ENCODE measurements at places on chromosomes 5 and 9. TPM values are rescaled to one million over a fixed set of nuclear protein-coding genes. Genes with fewer than 3 reads are reported as not detected.

- H3K4me1 ChIP-seq: peaks cover 61% of the 10 kb centered on the region
- H3K27me3 ChIP-seq: peaks cover 7% of the 10 kb centered on the region
These were observed 147.8 kb downstream of the AOPEP start for GRCh38 chr9:94874316-94874715.

DNA sequence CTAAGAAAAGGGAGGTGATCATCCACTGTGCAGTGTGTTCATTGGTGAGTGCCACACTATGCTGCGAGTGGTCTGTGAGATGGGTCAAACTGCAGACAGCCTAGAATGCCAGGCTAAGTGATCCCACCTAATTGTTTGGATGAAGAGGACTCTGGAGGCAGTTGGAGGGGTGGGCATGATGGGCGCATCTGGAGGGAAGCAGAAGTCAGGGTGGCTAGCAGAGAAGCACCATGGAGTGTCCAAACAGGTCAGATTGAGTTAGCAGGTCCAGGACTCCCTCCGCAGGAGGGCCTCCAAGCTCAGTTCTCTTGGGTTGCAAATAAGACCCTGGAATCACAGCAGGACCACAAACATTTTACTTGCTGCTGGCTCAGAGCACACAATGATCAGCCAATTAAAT is 19.9 kb upstream of the ANGPTL2 start:
- peaks cover 2% of the 10 kb centered on the region for H3K36me3 ChIP-seq
- H3K4me3 ChIP-seq: no peak overlapping the region
- DNase-seq: no peak
- H3K4me1 ChIP-seq: no peaks in the 10 kb centered on the region

INSL6 gene
- not detected for total RNA-seq

- DNase-seq: peak; percentile 64
- peak overlapping the region; percentile 88 for H3K4me3 ChIP-seq
- H3K4me1 ChIP-seq: peaks cover 64% of the 10 kb centered on the region
- H3K27me3 ChIP-seq: no peaks in the 10 kb centered on the region
- peak overlapping the region; percentile 94 for H3K27ac ChIP-seq
- peaks cover 65% of the 10 kb centered on the region for H3K36me3 ChIP-seq
These were observed 608 bp downstream of the ENTR1 start for GRCh38 chr9:136409557-136410455.

DNA sequence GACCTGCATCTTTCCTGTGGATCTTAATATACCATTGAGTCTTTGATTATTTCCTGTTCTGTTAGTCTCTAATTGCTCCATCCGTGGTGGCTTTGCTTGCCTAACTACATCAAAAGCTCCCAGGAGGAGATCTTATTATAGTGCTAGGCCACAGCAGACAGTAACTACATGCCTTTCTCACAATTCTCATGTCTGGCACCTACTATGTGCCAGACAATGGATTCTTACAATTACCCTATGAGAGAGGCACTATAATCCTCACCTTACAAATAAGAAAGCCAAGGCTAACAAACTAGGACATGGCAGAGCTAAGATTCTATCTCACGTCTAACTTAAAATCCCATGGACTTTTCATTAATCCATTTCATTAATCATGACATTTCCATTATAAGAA is 70.3 kb upstream of the TARS1 start:
- no peaks in the 10 kb centered on the region for H3K36me3 ChIP-seq
- no peaks in the 10 kb centered on the region for H3K4me1 ChIP-seq
- DNase-seq: no peak
- H3K4me3 ChIP-seq: no peak overlapping the region
- H3K27ac ChIP-seq: no peak overlapping the region
- H3K27me3 ChIP-seq: no peaks in the 10 kb centered on the region

DNA sequence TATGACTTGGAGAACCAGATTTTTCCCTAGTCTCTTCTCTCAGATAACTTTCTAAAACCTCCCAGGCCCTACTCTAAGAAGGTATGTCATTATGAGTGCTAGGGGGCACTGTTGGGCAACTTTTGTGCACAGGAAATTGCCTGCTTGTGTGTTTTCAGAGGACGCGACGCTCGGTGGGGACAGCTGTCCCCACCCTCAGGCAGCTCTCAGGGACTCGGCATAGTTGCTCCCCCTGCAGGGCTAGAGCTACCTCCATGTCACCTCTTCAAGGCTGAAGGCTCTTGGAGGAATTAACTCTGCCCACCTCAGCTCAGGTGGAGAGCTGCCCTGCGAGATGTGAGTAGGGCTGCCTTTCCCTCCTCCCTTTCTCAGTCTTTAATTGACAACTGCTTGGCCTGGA is 10.2 kb upstream of the TIFAB start:
- no peak overlapping the region for H3K27ac ChIP-seq
- H3K27me3 ChIP-seq: peaks cover 30% of the 10 kb centered on the region
- H3K36me3 ChIP-seq: no peaks in the 10 kb centered on the region
- H3K4me3 ChIP-seq: no peak overlapping the region

- H3K27ac ChIP-seq: no peak overlapping the region
- DNase-seq: no peak
- H3K4me1 ChIP-seq: no peaks in the 10 kb centered on the region
- H3K4me3 ChIP-seq: no peak overlapping the region
- H3K36me3 ChIP-seq: no peaks in the 10 kb centered on the region
- peaks cover 1% of the 10 kb centered on the region for H3K27me3 ChIP-seq
These were observed 75.9 kb upstream of the SEMA6A start for GRCh38 chr5:116650544-116650943.

DNA sequence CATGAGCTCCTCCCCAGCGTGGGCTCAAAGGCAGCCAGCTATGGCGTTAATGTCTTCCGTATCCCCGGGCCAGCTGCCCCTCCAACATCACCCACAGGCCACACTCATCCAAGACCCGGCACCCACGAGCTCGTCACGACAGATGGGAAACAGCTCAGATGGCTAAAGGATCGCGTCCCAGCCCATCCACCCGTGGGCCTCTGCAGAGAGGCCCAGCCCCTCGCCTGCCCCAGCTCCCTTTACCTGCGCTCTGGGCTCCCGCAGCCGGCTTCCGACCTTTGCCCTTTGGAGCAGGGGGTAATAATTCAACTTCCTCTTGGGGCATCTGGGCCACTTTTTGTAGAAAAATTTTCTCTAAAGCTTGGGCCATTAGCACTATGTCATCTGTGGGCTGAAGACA is 16.5 kb downstream of the BRD3 start:
- no peak for DNase-seq
- no peaks in the 10 kb centered on the region for H3K27me3 ChIP-seq

KIF20A gene
- 55.5 TPM for total RNA-seq
